ENCODE measurements at places on chromosomes 4 and X. TPM values are rescaled to one million over a fixed set of nuclear protein-coding genes. Genes with fewer than 3 reads are reported as not detected.
A peak's percentile ranks its signal among the peaks of the same experiment; 100 is the strongest.

INPP4B gene
- total RNA-seq: 7.0 TPM

CLNK gene
- not detected for total RNA-seq

CCDC110 gene
- total RNA-seq: 0.14 TPM

TREX2 gene
- total RNA-seq: 1.6 TPM

DNA sequence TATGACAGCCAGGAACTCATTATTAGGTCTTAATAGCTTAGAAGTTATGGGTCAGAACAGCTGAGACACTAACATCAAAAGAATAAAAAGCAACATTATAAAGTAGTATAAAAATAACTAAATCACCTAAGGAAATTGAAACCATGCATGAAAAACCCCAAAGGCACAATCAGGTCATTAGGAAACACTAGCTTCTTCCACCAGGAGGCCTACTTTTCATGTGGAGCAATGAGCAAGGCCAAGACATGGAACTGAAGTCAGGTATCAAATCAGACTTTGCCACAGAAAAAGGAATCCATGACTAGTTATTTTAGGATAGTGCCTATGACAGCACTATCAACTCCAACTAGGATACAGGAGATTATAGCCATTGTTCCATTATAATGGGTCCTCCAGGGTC lies 7.9 kb downstream of the HUWE1 start:
- DNase-seq: no peak

GRCh38 chr4:15479089-15479912 lies 9.6 kb downstream of the CC2D2A start:
- DNase-seq: peak; percentile 55

All from neural crest cell (in vitro differentiated cells).